ENCODE measurements at places on chromosomes 3 and 15.

DNA sequence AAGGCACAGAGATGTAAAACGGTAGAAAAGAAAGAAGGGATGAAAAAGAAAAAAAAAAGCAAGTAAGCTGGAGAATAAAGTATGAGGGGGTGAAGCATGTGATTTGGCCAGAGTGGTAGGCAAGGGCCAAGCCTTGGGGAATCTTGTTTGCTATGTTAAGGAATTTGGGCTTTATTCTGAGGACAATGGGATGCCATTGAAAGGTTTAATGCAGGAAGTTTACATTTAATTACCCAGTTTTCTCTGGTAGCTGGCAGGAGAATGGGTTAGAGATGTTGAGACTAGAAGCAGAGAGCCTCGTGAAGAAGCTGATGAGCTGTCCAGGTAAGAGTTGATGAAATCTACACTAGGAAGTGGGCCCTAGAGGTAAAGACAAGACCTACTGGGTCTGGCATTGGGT lies 455.9 kb downstream of the PDCD6IP start:
- DNase-seq: no peak

- no peak for DNase-seq
These were observed 4.4 kb upstream of the RPL32 start for GRCh38 chr3:12845811-12846210.

DNA sequence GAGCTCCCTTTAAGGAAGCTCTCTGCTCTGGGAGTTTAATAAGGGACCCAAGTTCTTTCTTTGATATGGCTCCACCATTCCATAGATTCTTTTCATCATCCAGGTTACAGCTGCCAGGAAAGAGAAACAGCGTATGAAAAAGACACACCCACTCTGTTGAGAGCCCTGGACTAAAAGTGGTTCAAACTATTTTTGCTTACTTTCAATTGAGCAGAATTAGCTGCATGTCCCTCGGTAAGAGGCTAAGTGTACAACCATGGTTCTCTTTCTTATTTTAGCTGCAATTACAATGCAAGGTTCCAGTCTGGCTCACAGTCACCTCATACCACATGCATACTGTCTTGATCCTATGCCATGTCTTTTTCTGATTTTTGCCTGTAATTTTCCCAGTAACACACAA lies 1288.3 kb downstream of the NSUN3 start:
- no peak for DNase-seq

- DNase-seq: no peak
These were observed 202.3 kb upstream of the PROK2 start for GRCh38 chr3:71987089-71987735.

DNA sequence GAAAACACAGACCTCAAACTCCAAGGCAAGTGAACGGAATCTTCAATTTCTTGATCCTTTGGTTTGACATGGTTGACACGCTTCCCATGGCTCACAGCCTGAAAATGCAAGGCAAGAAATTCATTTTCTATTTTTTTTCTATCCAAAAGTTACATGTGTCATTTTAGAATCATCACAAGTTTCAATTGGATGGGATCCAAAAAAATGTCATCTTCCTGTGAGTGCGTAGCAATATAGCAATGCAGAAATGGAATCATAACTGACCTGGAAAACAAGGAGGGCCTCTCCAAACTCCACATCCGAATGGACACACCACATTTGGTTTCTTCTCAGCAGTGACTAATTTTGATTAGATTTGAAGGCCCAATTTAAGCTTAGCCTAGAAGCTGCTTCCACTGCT lies 175.8 kb upstream of the ATP11B start:
- DNase-seq: no peak

DNA sequence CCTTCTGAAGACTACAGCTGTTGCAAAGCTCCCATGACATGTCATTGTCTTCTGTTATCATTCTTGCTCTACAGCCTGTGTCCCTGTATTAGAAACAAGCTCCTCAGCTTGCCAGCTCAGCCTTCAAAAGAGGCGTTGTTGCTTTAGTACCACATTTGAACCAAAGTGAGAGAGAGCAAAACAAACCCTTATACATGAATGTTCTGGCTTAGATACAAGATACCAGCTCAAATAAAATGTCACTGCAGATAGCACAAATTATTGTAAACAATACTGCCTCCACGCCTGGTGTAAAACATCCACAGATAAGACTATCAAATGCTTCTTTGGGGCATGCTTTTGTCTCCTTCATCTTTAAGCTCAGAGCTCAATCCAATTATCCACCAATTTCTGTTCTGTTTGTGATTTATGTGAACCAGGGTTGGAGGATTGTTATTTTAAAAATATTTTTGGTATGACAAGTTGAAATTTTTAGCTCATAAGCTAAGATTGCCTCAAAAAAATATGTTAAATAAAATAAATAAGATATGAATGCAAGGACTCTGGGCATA lies 403.6 kb upstream of the CDIN1 start:
- DNase-seq: no peak

DNA sequence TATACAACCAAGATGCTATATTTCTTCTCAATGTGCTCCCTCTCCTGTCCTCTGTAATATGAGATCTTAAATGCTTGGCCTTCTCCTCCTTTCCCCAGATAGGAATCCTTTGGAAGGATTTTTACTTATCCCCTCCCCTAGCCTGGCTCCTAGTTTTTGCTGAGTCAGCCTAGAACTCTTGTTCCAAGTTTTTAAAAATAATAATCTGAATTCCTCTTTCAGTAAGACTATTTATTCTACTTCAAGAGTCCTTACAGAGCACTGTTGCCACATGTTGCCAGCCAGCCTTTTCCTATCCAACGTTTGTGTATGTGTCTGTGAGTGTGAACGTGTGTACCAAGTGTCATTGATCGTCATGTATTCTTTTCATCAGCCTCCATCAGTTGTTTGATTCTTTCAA lies 11.0 kb upstream of the KCNMB2 start:
- no peak for DNase-seq

GRCh38 chr15:69535101-69535638 lies 82.6 kb downstream of the RPLP1 start:
- DNase-seq: no peak

DNA sequence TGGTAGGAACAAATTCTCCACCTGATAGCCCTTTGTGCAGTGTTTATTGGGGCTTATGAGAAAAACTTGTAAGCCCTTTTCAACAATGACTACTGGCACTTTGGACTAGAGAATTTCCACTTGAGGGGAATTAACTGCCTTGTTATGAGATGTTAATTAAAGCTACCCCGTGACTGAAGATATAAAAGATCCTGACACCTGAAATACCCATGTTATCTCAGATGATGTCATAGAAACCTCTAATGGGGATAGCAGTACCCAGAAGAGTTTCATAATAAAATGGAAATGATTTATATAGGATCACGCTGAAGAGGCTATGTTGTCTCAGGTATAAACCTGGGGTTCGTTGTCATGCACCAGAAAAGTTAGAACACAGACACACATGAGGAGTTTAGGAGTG lies 14.5 kb upstream of the STAC start:
- DNase-seq: no peak

GRCh38 chr3:175015056-175015635 lies 156.0 kb downstream of the NAALADL2 start:
- no peak for DNase-seq

GRCh38 chr3:27228805-27229204 lies 140.4 kb downstream of the NEK10 start:
- DNase-seq: no peak

GRCh38 chr3:171851660-171852058 lies 8.5 kb downstream of the TMEM212 start:
- no peak for DNase-seq

- DNase-seq: no peak
These were observed 105.5 kb downstream of the PYDC2 start for GRCh38 chr3:191566469-191566868.

DNA sequence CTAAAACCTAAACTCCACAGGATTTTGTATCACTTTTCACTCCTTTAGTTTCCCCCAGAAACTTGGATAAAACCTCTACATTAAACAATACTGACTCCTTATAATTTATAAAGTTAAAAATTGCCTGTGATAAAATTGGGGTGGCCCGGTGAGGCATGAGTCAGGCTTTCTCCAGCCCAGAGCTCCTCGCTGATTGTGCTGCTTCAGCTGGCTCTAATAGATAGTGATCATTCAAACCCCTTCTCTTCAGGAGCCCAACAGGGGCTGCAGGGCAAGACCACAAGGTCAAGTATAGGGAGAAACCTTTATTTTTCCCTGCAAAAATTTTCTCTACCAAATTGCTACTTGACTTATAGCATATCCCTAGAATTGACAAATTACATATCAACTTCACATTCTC lies 308.2 kb downstream of the PLCL2 start:
- no peak for DNase-seq

- no peak for DNase-seq
These were observed 20.2 kb downstream of the MAGEF1 start for GRCh38 chr3:184691397-184692231.

GRCh38 chr3:101104321-101104720 lies 111.1 kb upstream of the ABI3BP start:
- DNase-seq: no peak

GRCh38 chr15:70099967-70100473 lies 2.3 kb upstream of the TLE3 start:
- no peak for DNase-seq

DNA sequence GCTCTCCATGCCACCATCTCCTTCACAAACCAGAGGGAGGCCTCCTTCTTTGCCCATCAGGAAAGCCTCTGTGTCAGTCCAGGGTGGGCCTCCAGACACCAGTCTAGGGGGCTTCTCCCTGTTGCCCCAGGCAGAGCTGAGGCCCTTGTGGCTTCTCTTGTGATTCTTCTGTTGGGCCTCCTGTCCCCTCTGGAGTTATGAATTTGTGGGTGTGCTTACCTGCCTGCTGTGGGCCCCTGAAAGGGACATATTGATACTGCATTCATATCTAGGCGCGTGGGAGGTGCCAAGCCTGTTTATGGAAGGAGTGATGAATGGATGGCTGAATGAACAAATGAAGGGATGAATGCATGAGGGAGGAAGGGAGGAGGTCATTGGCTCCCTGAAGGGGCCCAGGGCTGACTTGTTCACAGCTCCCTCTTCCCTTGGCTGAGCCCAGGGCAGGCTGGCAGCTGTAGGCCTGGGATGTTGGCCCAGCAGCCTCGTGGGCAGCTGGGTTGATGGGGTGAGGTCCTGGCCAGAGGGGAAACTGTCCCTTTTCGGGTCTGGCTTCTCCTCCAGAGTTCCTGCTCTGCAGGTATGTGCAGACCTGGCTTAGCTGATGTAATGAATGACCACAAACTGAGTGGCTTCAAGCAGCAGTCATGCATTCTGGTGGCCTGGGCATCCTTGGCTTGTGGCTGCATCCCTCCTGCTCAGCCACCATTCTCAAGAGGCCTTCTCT lies 195.4 kb downstream of the GOLGA6L6 start:
- DNase-seq: no peak

- DNase-seq: no peak
These were observed 276.7 kb downstream of the SLC9A9 start for GRCh38 chr3:143571548-143571947.

DNA sequence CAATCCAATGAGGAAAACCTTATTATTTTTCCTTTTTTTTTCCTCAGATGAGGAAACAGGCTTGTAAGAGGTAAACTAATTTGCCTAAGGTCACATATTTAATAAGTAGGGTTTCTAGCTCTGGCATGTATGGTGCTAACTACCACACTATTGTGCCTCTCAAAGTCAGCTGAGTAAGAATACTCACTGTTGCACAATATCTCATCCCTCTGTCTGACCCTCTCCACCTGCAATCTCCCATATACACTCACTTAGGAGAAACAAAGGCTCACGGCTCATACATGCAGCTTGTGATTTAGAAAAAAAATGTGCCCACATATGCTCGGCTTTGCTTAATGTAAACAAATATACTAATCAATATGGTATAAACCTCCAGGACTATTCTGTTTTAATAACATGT lies 10.4 kb upstream of the ARIH1 start:
- no peak for DNase-seq

DNA sequence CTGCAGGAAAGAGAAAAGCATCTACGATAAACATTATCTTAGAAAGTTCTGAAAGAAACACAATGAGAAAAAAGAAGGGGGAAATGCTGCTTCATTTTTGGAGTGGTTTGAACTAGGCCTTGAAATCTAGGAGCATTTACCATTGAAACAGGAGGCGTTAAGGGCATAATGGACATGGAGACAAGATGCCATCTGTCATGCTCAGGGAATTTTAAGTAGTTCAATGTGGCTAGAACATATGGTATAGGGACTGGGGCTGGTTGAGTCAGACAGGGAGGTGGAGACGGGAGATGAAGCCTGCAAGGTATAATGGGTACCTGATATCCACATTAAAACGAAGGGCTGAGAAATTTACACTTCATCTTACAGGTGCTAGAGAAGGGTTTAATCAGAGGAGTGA lies 10.4 kb upstream of the PLAAT1 start:
- no peak for DNase-seq

GRCh38 chr15:26376243-26376642 lies 396.6 kb downstream of the GABRB3 start:
- DNase-seq: no peak

- no peak for DNase-seq
These were observed 148.3 kb downstream of the RBMS3 start for GRCh38 chr3:29429055-29429679.

DNA sequence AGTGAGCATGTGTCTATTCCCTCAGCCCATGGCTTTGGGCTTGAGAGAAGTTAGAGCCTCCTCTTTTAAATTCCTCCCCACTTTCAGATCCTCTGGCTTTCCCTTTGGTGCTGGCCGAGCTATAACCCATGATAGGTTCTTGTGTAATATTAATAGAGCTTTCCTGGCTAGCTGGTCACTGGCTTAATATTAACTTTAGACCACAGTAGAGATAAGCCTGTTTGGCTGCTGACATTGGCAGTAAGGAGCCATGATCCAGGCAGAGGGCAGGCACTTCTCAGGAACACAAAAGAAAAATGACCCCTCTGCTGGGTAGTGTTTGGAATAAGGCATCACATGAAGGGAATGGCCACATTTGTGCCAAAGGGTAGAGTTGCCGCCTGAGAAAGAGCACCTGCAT lies 65.4 kb upstream of the UMPS start:
- DNase-seq: no peak

GRCh38 chr3:55720614-55721013 lies 233.5 kb upstream of the WNT5A start:
- DNase-seq: no peak

DNA sequence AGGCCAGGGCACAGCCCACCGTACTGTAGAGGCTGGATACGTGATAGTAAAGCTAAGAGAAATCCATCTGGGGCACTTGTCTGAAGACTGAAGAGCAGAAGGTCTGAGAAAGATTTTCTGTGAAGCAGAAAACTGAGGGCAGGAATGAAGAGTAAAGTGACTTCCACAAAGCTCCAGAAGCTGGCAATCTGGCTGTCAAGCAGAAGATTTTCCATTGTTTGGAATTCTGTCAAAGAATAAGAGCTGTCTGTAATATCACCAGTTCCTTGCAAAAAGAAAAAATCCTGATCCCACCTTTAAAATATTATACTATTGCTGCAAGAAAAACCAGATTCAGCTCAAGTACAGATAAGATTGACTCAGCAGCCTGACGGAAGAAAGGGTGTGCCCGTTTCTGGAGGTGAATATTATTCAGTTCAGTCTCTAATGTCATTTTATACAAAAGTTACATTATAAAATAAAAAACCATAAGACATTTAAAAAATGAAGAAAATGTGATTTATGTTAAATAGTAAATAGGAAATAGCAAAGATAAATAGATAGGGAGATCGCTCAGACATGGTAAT lies 550.4 kb upstream of the SGO1 start:
- DNase-seq: no peak

Measured in renal cortex interstitium (tissue), 15 donors.